ENCODE measurements at places on chromosomes 3 and 15. TPM values are rescaled to one million over a fixed set of nuclear protein-coding genes. Genes with fewer than 3 reads are reported as not detected.

Gene AGTR1
- total RNA-seq: 5.4 TPM

- H3K4me3 ChIP-seq: no peak overlapping the region
- no peak for DNase-seq
- no peaks in the 10 kb centered on the region for H3K36me3 ChIP-seq
- H3K4me1 ChIP-seq: no peaks in the 10 kb centered on the region
- no peak overlapping the region for H3K27ac ChIP-seq
Measured at GRCh38 chr15:74240897-74241614, 4.9 kb downstream of the CCDC33 start.

- no peaks in the 10 kb centered on the region for H3K4me1 ChIP-seq
- H3K36me3 ChIP-seq: no peaks in the 10 kb centered on the region
- no peak overlapping the region for H3K4me3 ChIP-seq
Measured at GRCh38 chr3:4474683-4475490, 7.8 kb upstream of the SUMF1 start.

DNA sequence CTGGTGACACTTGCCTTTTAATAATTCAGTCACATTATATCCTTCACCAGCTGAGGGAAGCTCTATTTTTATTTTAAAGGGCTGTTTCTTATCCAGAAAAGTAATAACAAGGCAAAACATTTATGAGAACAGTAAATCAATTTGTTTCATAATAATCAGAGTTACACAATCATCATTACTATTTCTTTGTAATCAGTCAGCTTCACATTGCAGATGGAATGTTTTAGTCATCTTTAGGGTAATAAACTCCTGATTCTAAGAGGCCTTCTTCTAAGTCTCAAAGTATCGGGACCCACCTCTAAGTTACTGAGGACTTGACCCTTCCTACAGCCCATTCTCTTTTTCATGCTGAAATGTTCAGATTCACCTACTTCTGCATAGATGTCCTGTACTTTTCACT is 298.3 kb upstream of the TGFBR2 start:
- no peak overlapping the region for H3K4me3 ChIP-seq
- peak overlapping the region; percentile 78 for H3K27ac ChIP-seq
- no peaks in the 10 kb centered on the region for H3K27me3 ChIP-seq
- no peaks in the 10 kb centered on the region for H3K36me3 ChIP-seq

DNA sequence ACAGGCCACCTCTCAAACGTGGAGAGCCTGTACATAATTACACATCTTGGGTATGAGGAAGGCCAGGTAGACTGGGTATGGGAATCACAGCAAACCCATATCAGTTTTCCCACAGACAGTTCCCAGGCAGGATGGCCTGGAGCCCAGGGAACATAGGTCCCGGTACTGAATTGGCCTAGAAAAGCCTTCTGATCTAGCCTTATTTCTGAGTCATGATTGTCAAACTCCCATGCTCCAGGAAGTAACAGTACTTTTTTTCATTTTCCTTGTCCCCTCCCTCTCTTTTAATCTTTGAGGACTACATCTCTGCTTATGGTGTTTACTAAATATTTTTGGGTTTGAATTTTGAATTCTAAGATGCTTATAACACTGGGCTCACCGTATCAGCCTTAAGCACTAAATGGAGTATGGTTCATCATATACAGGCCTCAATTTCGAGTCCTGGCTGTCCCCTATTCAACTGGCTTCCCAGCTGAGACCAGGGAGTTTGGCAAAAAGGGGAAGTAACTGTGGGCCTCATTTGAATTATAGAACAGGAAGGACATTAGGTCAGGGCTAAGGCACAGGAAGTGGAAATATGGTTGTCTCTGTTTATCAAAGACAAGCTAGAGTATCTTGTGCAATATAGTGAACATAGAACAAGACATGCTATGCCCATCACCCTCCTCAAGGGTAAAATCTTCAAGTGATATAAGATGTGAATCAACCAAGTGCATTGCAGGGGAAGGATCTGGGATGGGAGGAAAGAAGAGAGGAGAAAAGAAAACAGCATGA is 494.6 kb downstream of the NTRK3 start:
- DNase-seq: no peak
- no peak overlapping the region for H3K4me3 ChIP-seq
- no peaks in the 10 kb centered on the region for H3K27me3 ChIP-seq
- H3K4me1 ChIP-seq: no peaks in the 10 kb centered on the region
- no peaks in the 10 kb centered on the region for H3K36me3 ChIP-seq
- no peak overlapping the region for H3K27ac ChIP-seq

DNA sequence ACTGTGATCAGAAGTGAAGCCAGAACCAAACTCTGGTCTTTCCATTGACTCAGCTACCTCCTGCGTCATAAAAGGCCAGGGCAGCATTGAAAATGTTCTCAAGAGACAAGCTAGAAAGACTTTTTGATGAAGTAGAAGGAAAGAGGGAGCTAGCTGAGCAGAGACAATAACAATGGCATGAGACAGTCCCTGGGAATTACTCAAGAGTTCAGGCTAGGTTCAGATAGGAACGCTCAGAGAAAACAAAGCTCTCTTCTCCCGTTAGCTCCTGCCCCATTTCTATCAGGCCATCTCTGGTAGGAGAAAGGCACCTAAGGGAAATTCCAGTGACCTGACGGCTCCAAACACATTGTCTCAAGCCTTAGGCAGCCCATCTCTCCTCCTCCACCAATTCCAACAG is 7.0 kb upstream of the OXTR start:
- H3K36me3 ChIP-seq: no peaks in the 10 kb centered on the region
- no peak overlapping the region for H3K27ac ChIP-seq
- no peak overlapping the region for H3K4me3 ChIP-seq
- DNase-seq: no peak
